ENCODE measurements at places on chromosomes 6 and 20.

- DNase-seq, result no peak
These were observed 66.7 kb downstream of the RFPL4B start for GRCh38 chr6:112413780-112414179.

- DNase-seq, result no peak
These were observed 22.8 kb downstream of the BMP7 start for GRCh38 chr20:57243480-57244220.

- no peak for DNase-seq
These were observed 200.1 kb downstream of the BMP7 start for GRCh38 chr20:57066126-57066900.

GRCh38 chr6:99017150-99017549, 69.4 kb upstream of the FBXL4 start:
- DNase-seq, result no peak

DNA sequence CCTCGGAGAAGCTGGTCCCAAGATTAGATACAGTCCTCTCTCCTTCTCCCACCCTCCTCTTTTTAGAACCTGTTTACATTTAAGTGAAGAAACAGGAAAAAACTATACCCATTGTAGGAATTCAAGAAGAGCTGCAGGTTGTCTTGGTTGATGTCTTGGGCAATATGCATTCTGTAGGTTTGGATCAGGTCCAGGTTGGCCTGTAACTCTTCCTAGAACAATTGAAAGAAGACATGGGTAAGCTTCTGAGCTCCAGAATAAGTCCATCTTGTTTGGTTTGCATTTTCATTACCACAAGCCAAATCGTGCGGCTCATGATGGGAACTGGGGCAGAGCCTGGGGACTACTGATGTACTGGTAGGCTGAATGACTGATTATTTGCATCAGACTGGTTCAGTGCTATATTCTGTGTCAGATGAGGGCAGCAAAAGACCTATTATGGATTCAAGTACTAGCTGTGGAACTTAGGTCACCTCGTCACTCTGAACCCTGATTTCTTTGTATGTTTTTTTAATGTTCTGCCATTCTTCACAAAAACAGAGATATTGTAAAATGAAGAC, 20.3 kb upstream of the SLA2 start:
- DNase-seq, result no peak

GRCh38 chr20:43900121-43900466, 14.6 kb upstream of the TOX2 start:
- no peak for DNase-seq

GRCh38 chr6:105499136-105499870, 96.4 kb upstream of the PREP start:
- no peak for DNase-seq

GRCh38 chr6:24691550-24691949, 24.7 kb downstream of the ACOT13 start:
- DNase-seq, result no peak

DNA sequence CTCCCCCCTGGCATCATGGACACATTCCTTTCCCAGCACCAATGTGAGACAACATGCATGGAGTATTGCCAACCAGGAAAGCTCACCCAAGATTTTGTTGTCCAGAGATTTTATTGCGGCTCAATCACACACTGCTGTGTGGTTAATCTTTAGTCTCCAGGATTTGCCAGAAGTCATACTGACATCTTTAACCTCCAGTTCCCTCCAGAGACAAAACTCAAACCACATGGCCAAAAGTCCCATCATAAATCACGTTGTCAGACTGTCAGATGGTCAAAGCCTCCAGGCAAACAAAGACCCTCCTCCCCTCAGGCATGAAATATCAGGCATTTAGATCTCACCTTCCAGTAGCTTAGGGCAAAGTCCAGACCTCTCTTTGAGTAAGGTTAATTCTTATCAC, 97.3 kb upstream of the OPRM1 start:
- no peak for DNase-seq

GRCh38 chr6:62775427-62776022, 435.7 kb upstream of the FKBP1C start:
- no peak for DNase-seq

DNA sequence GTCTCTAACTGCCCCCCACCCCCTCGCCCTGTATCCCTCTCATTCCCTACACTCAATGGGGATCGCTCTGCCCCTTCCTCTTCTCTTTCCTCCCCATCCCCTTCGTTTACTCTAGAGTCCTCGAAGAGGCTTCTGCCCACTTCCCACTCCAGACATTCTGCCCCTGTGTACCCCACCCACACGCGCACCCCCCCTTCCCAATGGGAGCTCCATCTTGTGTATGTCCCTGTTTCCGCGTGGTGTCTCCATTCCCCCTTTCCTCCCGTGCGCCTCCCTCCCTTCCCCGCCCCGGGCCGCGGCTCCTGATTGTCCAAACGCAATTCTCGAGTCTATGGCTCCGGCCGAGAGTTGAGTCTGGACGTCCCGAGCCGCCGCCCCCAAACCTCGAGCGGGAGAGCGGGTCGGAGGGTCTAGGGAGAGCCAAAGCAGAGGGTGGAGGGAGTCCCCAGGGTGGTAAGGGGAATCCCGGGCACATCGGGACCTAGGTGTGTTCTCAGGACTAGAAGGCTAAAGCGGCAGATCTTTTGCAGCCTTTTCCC, 679 bp upstream of the RING1 start:
- DNase-seq, result no peak

- no peak for DNase-seq
These were observed 228.5 kb downstream of the ZMYND8 start for GRCh38 chr20:47127999-47128398.

GRCh38 chr20:63114693-63115311, 101.1 kb downstream of the YTHDF1 start:
- no peak for DNase-seq

GRCh38 chr6:5108068-5108467, 22.9 kb downstream of the PPP1R3G start:
- DNase-seq, result no peak

GRCh38 chr6:2810092-2810671, 31.5 kb downstream of the SERPINB1 start:
- DNase-seq, result no peak

- no peak for DNase-seq
These were observed 8.9 kb upstream of the MLN start for GRCh38 chr6:33812669-33813068.

DNA sequence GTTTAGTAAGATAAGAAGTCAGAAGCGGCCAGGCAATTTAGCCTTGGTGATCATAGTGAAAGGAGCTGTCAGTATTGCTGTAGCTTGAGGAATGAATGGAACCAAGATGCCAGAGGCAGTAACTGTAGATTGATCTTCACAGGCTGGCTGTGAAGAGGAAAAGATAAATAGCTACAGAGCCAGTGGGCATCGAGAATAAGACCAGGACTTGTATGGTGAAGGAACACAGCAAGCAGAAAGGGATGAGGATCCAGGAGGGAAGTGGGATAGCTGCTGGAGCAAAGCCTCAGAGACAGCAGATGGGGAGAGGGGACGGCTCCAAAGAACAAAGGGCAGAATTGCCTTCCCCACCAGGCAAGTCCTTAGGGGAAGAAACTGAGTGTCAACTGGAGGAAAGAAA, 294.4 kb upstream of the PLN start:
- no peak for DNase-seq

- DNase-seq, result no peak
These were observed 23.7 kb upstream of the KIF16B start for GRCh38 chr20:16596991-16597390.

DNA sequence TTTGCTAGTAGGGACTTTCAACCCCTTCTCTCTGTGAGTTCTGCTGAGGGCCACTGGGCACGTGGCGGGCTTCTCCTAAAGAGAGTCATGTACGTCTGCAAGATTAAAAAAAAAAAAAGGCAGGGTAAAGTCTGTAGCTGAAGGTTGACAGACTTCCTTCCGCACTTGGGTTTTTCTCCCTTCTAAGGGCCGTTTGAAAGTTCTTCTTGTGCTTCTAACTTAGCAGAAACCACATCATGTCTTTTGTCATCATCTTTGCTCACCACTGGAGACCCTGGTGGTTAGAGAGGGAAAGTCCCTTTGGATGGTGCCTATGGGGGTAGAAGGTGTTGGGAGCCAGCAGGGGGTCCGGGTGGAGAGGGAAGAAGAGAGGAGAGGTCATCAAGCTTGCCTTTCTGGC, 31.4 kb downstream of the PRDM1 start:
- peak; percentile 80 for DNase-seq

GRCh38 chr20:63531686-63532448, 5.3 kb downstream of the PTK6 start:
- DNase-seq, result no peak

- no peak for DNase-seq
These were observed 646.1 kb upstream of the DEFB115 start for GRCh38 chr20:30611239-30611984.

- no peak for DNase-seq
These were observed 8.3 kb downstream of the CD109 start for GRCh38 chr6:73704260-73704659.

GRCh38 chr6:17490724-17491123, 97.3 kb downstream of the CAP2 start:
- no peak for DNase-seq

DNA sequence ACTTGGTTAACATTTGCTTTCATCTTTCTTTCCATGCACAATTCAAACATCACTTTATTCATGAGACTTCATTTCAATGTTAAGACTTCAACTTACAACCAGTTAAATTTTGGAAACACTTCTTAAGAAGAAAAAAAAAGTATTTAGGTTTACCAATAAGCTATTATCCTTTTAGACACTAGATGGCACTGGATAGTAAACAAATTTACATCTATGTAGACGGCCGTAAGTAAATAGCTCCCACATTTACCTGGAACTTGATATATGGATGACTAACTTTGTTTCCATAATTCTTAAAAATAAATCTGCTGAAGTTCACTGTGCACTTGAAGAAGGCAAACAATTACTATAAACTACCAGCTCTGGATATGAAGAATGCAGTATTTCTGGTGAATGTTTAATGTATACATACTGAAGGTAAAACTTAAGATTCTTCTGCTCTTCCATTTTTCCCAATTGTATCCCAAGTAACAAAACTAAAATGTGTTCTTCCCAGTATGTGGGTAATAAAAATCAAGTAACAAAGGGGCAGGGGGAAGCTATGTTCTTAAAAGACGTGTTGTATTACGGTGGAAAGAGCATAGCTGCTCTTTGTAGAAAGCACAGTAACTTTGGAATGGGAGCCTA, 130.6 kb upstream of the C6orf118 start:
- DNase-seq, result no peak

GRCh38 chr6:159092631-159093030, 47.8 kb upstream of the TAGAP start:
- no peak for DNase-seq

GRCh38 chr6:118536478-118536877, 11.6 kb upstream of the PLN start:
- no peak for DNase-seq
